ENCODE measurements at places on chromosomes 7 and 10.

- no peak for DNase-seq
These were observed 113.4 kb downstream of the SEM1 start for GRCh38 chr7:96596120-96596826.

DNA sequence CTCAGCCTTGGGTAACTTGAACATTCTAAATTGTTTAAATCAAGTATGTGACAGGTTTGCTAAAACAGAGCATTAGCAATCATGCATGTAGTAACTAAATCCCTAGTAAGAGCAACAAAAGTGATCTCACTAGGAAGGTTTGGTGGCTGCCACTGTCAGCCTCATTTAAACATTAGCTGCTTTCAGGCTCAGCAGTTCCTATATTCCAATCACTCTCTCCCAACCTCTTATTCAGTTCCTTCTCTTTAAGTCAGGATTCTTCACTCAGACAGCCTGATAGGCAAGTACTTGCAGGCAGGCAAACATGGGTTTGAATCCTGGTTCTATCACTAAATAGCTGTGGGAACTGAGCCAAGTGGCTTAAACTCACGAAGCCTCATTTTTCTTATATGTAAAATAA lies 3.6 kb downstream of the CREB3L2 start:
- DNase-seq: no peak

- DNase-seq: no peak
These were observed 9.3 kb downstream of the KCNH2 start for GRCh38 chr7:150968734-150969372.

GRCh38 chr10:61847640-61848039 lies 53.9 kb upstream of the ARID5B start:
- no peak for DNase-seq

- peak; percentile 51 for DNase-seq
These were observed 650 bp upstream of the TM9SF3 start for GRCh38 chr10:96587264-96588059.

GRCh38 chr10:4588824-4589223 lies 237.2 kb upstream of the AKR1E2 start:
- no peak for DNase-seq

DNA sequence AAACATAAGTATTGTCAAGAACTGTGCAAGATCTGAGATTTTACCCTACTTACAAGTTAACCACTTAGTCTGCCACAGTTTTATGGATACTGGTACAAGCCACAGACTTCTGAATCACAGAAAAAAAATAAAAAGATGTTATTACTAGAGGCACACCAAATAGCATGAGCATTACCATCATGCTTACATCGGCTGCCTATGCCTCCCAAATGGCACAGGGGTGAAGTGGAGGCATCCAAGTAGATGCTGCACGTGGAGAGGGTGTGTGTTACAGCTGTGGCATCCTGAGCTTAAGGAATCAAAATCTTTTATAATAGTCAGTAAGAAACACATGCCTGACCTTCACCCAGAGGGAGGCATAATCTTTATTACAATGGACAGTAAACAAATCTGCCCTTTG lies 207.8 kb downstream of the TFEC start:
- no peak for DNase-seq

DNA sequence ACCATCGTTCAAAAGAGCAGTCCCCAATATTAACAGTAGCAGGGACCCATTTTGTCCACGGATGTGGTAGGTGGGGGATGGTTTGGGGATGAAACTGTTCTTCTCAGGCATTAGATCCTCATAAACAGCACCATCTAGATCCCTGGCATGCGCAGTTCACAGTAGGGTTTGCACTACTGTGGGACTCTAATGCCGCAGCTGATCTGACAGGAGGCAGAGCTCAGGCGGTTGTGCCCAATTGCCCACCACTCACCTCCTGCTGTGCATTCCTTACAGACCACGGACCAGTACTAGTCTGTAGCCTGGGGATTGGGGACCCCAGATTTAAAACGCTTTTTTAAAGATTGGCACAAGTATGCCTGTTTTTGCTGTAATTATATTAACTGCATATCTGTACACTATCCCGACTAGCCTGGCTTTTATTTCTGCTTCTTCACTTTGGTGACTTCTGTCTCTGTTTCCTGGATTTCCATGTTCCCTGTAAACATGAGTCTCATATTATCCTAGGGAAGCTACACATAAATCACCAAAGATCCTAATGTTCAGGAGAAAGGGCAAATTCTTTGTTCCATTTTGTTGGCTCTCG lies 163.3 kb upstream of the AKR1E2 start:
- DNase-seq: no peak

- DNase-seq: no peak
These were observed 131.3 kb downstream of the CDK14 start for GRCh38 chr7:90727412-90727811.

GRCh38 chr7:4245866-4246470 lies 436.1 kb upstream of the FOXK1 start:
- DNase-seq: no peak

- no peak for DNase-seq
These were observed 19.6 kb downstream of the INTS1 start for GRCh38 chr7:1484569-1484968.

DNA sequence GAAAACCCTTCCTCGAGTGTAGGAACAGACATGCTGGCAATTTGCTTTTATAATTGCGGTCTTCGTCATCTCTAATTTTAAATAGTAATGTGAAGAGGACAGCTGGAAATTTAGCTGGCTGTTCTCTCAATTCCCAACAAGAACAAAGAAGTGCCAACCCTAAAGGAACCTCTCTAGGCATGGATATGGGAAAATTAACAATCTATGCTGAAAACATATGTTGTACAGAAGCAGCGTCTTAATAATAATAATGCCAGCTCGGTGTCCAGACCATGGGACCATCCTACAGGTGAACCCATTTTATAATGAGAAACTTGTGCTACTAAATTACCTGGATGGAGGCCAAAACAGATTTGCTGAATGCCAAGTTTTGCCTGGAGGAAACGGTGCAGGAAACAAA lies 641.4 kb upstream of the MGMT start:
- DNase-seq: no peak

GRCh38 chr10:130994191-130994590 lies 317.3 kb downstream of the TCERG1L start:
- DNase-seq: no peak

DNA sequence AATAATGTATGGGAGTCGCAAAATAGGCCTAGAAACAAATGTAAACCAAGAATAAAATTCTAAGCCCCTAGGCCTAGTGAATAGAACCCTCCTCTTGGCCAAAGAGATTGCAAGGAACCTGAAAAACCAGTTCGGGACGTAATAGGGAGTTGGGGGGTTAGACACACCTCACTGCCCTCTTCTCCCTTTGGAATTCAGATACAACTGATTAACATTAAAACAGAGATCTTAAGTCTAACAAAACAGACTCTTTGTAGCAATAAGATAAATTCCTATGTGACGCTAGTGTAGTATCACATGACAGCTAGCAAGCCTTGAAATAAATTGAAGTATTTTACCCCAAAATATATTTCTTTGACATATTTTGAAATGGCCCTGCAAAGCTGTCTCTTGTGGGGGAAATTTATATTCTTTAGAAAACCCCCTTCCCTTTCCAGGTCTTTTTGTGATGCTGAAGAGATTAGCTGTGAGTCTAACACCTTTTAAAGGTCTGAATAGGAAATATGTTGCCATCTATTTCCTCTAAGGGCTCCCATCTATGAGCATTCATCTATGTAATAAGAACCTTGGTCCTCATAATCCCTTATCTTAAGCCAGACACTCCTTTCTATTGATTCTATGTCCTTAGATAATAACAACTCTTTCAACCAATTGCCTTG lies 623.4 kb upstream of the NRG3 start:
- no peak for DNase-seq

GRCh38 chr10:51063659-51064535 lies 10.4 kb upstream of the PRKG1 start:
- no peak for DNase-seq

DNA sequence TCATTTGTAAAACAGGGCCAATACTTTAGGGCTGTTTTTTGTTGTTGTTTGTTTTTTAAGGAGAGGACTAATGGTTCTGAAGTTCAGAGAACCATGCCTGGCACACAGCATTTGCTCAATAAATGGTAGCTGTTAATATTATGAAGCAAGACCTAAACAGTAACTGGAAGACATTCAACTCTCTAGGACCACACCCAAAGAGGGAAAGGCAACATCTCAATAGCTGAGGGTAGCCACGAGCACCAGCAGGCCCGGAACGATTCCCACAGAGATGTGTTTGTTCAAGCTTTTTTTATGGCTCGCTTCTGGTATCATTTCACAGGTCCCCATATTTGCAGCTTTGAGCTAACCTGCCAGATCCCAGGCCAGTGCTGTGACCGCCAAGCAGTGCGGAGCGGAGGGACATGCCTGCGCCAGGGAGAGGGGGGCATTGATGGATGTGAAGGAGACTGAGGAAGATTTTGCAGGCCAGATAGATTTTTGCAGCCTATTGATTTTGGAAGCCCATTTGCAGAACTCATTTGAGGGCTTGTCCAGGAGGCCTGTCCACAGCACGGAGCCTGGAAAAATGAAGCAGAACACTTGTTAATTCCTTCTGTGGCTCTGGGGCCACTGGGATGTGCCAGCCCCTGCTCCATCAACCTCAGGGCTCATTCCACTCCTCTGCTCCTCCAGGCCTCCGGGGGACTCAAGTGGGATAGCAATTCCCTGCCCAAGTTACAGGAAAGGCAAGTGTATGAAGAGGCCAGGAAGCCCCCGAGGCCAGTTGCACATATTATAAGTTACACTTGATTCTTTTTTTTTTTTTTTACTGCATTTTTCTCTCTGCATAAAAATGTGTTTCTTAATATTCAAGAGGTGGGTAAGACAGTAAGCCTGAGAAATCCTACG lies 57.3 kb upstream of the FGFR2 start:
- no peak for DNase-seq

DNA sequence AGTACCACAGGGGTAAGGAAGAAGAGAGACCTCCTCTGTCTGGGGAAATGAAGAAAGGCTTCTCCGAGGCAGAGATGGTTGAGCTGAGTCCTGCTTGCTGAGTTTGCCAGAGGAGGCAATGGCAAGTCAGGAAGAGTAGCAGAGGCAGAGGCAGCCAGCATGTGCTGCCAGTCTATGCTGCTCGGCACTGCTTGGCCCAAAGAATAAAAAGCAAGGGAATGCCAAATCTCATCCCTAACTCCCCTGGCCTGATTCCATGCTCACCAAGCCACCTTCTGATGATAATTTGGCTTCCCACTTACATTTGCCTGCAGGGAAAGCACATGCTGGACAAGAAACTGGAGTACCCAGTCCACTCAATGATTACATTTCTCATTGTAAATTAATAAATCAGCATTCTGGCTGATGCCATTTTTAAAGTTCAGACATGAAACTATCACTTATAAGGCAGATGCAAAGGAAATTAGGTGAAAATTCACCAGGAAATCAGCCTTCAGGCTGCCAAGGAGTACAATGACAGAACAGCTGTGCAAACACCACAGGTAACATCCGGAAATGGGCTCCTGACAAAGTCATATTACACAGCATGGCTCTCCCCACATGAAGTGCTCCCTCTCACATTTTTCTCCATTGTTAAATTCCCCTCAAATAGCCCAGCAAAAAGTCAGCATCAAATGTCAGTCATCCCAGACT lies 245.9 kb downstream of the MTERF1 start:
- DNase-seq: no peak

GRCh38 chr7:72492461-72493065 lies 80.4 kb upstream of the CALN1 start:
- no peak for DNase-seq

DNA sequence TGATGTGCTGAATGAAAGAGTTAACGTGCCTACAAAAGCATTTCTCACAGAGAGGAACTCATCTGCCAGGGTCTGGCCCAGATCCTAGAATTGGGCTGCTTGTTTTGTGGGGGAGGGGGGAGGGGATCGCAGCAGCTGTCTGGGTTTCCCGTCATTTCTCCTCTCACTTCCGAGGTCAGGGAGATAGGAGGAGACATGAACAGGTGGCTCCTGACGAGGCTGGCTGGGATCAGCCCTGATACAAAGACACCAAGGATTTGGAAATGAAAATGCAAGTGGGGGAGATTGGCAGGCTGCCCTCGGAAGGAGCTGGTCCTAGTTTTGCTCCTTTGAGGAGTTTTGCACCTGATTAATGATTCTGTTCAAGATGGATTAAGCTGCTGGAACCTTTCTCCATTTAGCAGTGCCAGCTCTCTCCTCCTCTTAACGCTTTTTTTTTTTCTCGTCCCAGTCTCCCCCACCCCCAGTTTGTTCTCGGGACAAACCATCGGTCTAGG lies 86.8 kb upstream of the KMT2C start:
- DNase-seq: no peak

DNA sequence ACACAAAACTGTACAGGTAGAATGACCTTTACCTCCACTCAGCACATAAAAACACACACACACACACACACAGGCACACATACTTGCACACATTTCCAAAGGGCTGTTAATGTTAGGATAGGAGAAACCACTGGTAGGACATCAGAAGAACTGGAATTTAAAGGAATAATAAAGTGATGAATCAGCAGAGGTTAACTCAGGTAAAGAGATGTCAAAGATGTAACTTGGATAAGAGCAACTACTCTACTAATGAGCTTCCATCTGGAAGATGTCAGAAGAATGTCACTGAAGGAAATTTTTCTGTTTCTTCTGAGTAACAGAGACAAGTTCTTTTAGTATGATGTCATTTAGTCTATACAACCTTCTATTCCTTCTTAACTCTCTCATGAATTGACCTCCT lies 26.4 kb upstream of the GPR37 start:
- DNase-seq: no peak

DNA sequence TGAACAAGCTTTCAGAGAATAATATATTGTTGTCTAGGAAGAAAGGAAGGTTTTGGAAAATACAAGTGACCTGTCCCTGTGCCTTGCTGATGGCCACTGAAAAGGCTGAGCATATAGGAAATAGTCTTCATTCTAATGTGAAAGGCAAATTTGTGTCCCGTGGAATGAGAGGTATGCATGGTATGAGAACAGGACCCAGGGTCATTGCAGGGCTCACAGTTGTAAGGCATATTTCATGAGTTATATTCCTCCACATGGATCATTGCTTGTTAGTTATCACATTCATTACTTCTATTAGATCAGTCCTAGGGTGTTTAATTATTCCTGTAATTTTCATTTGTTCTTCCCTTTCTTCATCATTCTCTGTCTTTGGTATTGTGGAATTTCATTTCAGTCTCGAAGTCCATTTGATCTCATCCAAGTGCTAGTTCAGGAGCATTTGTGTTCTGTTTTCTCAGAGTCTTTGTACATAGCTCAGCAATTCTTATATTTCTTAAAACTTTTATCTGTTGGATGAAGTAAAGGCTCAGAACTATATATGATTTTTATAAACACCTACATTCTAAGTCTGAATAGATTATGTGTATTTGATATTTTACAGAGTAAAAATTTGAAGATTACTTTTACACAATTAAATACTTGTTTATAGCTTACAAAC lies 39.4 kb upstream of the ARHGAP21 start:
- no peak for DNase-seq

GRCh38 chr7:125568799-125569198 lies 639.2 kb upstream of the POT1 start:
- no peak for DNase-seq

Data from activated CD4-positive, alpha-beta T cell treated with anti-CD3 and anti-CD28 coated beads, Interleukin-2, amount 50 U/mL, for 4 hours (primary cell).